T-cell (primary cell): ENCODE measurements at places on chromosomes 4 and X. TPM values are rescaled to one million over a fixed set of nuclear protein-coding genes. Genes with fewer than 3 reads are reported as not detected.

DNA sequence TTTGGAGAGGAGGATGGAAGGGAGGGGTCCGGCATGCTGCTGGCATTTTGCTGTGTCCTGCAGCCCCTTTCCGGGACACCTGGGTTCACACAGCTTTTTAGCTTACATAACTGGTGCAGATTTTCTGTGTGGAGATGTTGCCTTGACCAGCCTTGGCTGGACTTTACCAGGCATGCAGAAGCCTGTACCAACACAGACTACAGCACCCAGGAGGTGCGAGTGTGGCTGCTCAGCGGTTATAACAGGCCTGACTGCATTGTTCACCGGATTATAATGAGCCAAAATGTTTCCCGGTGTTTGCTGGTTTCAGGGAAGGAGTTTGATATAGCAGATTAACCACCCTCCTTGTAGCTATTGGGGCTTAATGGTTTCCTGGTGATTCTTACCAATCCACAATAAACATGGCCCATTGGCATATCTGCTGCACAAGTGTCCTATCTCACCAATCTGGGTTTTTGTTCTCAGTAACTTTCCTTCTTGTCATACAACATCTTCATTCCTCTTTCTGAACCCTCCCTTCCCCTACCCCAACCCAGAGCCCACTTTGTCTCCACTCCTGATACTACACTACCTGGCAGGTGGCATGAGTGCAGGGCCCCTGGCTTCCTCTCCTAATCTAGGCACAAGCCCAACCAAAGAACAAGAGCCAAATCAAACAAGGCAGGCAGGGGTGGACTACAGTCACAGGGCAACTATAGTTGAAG is 3.9 kb downstream of the RPL10 start:
- no peak for DNase-seq

DNA sequence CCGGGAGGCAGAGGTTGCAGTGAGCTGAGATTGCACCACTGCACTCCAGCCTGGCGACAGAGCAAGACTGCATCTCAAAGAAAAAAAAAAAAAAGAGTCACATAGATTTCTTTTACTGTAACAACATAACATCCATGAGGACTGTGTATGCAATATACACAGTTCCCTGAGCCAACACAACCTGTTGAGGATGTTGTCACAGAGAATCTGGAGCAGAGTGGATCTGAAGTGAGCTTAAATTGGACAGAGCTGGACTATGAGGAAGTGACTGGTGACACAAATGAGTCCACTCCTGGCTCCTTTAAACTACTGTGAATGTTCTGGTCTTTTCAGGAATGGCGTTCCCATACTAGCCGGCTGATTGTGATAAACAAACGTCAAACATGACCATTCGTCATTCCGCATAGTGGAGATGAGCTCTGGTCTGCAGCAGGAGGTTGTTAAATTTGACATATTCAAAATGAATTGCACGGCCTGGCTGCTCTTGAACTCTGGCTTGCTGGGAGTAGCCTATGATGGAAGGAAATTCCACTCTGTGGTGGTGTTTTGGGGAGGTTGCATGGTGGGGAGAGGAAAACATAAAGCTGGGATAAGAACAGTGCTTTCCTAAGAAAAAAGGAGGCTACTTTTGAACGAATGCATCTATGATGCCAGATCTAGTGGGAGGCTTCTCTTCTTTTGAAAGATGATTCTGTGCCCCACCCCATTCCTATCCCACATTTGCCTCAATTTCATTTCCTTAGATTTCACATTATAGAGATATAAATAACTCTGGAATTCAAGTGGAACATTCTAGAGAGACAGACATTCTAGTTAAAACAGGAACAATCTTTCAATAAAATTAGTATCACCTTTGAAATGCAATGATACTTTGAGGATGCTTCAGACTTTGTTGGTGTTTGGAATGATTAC is 149.5 kb downstream of the SHROOM3 start:
- no peak for DNase-seq

- DNase-seq, result no peak
Measured at GRCh38 chr4:150209140-150209829, 131.0 kb downstream of the DCLK2 start.

DNA sequence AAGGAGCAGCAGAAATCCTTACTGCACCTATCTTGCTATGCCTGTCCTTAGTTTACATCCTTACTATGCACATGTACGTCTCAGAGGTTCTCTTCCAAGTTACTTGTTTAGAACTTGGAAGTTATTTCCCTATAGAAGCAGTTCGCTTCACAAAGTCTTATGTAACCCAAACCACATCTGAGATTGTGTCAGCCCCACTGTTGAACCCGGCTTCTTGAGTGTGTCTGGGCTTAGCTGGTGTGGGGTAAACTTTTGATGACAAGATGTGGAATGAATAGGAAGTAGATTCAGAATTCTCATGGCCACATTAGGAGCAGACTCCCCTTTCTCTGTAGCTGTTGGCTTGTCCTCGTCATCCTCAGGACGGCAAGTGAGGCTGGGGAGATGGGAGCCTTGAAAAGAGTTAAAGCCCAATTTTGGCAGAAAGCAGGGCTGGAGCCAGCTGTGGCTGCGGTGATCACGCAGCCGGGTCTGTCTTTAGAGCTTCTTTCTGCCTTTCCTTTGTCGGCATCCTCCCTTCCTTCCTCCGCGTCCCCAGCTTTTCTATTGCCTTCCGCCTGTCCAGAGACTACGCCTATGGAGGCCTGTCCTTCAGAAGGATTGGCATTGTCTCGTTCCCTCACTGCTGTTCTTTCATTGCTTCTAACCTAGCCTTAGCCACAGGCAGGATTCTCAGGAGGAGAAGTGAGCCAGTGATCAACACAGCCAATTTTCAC is 23.0 kb upstream of the LIMCH1 start:
- no peak for DNase-seq

DNA sequence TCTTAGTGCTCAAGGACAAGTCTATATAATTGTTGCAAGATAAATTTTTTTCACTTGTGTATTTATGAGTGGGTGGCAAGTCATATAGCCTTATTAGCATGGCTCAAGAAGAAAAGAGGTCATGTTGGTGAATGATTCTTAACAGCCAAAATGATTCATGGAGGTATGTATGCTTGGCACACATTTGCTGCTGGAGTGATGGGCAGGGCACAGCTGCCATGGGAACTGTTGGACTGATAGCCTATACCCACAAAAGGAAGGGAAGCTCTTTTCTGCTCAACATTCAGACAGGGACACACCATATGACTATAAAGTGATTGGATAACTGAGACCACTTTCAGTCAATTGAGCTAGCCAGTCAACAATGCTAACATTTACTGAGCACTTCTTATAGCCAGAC is 46.8 kb upstream of the PITX2 start:
- no peak for DNase-seq

DNA sequence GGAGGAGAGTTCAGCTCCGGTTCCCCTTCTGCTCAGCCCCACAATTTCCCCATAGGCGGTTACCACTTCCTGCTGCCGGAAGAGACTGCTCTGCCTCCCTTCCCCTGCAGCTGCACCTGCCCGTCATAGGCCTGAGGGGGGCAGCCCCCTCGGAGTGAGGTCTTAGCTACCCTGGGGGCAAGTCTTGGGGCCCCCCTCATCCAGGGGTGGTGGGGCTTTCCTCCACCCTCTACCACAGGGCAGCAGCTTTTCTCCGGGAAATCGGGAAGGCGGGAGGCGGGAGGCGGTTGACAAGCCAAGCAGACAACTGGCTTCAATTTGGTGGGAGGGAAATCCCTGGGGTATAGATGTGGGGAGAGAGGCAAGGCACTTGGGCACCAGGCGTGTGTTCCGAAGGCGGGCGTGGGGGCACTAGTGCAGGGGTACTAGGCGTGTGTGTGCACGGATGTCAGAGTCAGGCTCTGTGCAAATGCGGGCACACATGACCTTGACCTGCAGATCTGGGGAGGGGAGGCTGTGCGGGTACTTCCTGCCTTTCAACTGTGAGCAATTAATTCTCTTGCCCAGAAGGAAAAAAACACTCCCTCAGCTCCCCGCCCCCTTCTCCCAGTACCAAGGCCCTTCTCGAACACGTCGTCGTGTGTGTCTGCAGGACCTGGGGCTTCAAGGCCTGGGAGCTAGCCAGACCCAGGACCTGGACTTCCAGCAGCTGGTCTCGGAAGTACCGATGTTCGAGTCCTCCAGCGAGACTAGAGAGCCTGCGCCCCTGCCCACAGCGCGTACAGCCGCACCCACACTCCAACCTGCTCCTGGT is 1.0 kb upstream of the ARHGAP4 start:
- DNase-seq, result peak; percentile 71

GRCh38 chrX:38311743-38312142 is 15.6 kb downstream of the RPGR start:
- no peak for DNase-seq

DNA sequence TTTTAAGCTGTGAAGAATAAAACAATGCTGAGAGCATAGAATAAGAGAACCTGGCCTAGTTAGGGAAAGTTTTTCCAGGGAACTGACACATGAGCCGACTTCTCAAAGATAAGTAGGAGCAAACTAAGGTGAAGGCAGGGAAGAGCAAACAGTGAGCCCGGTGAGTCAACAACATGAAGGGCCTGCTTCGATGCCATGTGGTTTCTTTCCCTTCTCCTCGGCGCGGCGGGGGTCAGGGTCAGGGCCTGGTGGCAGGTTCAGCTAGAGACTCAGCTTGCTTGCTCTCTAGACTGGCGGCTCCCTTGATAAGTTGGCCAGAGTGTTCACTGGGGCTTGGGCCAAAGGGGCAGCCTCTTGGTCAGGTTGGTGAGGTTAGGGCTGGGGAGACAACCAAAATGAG is 81.1 kb downstream of the DLG3 start:
- DNase-seq, result no peak

GRCh38 chr4:95267081-95267480 is 281.7 kb downstream of the UNC5C start:
- no peak for DNase-seq

- DNase-seq, result no peak
Measured at GRCh38 chrX:18353931-18354368, 538 bp downstream of the SCML2 start.

DNA sequence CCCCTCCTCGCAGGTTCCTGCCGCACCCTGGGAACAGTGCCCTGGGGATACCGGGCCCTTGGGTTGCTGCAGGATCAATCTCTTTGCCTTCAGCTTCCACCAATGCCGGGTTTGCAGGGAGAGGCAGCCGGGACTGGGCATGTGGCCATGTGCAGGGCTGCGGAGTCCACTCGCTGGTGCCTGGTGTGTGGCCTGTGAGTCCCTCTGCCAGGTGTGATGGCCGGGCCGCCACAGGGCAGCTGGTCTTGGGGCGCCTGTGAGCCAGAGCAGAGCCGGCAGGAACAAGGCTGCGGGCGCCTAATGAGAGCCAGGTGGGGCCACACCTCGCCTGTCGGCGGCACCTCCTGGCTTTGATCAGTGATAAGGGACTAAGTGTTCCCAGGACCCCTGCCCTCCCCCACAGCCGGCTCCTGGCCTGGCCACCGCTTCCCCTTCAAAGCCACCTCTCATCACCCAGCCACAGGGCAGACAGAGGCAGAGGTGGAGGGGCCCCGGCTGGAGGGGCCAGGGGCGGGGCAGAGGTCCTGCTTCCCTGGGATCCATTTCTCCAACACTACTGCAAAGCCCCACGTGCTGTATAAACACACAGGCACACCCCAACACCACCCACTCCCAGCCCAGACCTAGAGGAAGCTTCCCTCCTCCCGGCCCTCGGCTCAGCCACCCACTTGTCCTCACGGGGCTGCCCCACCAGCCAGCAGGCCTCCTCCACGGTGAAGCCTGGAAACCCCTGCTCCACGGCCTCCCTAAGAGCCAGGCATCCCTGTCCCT is 132.7 kb downstream of the CPZ start:
- no peak for DNase-seq

GRCh38 chr4:164943192-164943591 is 34.3 kb downstream of the TRIM61 start:
- DNase-seq, result no peak

GRCh38 chrX:18290200-18290599 is 64.3 kb downstream of the SCML2 start:
- no peak for DNase-seq

GRCh38 chr4:90187148-90187884 is 60.1 kb downstream of the CCSER1 start:
- DNase-seq, result no peak

DNA sequence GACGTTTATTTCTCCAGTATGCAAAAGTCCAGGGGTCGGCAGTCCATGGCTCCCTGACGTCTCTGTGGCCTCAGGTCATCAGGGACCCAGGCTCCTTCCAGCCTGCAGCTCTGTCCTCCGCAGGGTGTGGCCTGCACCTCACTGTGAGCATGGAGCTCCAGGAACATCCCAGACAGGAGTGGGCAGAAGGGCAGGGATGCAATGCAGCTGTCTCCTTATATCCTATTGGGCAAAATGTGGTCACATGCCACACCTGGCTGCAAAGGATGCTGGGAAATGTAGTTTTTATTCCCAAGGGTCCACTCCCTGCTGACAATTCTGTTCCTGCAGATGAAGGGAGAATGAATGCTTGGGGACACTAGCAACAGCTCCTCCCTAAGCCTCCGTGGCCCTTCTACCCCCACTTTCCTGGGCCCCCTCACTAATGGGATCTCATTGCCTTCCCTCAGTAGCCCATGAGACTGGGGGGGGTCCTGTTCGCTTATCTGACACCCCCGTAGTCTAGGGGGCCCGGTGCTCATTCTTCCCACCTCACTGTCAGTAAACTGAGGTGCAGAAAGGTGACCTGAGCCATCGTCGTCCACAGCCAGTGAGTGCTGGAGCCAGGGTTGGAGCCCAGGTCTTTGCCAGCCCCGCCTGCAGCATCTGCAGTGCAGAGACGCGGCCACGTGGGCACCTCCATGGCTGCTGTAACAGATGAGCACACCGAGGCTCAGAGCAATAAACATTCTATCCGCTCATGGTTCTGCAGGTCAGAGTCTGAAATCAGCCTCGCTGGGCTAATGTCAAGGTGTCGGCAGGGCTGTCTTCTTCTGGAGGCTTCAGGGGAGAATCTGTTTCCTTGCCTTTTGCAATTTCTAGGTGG is 5.9 kb upstream of the GRPEL1 start:
- no peak for DNase-seq

- no peak for DNase-seq
Measured at GRCh38 chr4:114361249-114361648, 237.4 kb upstream of the UGT8 start.

GRCh38 chr4:168541266-168541953 is 44.6 kb downstream of the PALLD start:
- DNase-seq, result no peak

GRCh38 chr4:112361181-112361791 is 64.1 kb downstream of the ALPK1 start:
- no peak for DNase-seq

DNA sequence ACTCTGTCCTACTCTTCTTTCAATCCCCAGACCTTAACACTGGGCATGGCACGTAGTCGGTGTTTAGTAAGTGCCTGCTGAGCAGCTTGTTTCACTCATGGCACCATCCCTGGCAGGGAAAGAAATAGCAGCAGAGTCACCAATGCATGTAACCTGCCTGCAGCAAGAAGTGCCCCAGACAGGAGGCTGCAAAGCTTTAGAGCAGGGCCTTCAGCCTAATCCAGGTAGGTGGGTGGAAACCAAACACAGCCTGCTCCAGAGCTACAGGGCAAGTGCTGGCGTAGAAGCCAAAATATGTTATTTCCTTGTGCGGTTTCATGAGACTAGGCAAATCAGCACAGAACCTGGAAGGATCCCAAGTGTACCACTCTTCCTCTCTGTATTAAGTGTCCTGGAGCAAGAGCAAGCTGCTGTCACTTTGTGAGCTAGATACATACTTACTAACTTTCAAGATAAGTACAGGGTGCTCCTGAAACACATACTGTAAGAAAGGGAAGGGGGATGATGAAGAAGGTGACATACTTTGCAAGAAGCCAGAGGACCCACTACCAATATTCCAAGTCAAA is 5.5 kb downstream of the PROM1 start:
- DNase-seq, result no peak

GPR82 gene
- total RNA-seq, result not detected

PRKG2 gene
- total RNA-seq, result 0.98 TPM

RAB41 gene
- total RNA-seq, result not detected

ENAM gene
- not detected for total RNA-seq

GAGE12H gene
- not detected for total RNA-seq
